H7 (cell line): ENCODE measurements at places on chromosomes 3 and 15. TPM values are rescaled to one million over a fixed set of nuclear protein-coding genes. Genes with fewer than 3 reads are reported as not detected.

Gene IL17RC
- total RNA-seq = 11.6 and 15.3 TPM in 2 replicates

Gene CALML4
- total RNA-seq = 5.6 and 7.4 TPM in 2 replicates

Gene CPNE9
- 0.18 and 0.38 TPM in 2 replicates for total RNA-seq

Gene DISP2
- total RNA-seq = 0.04 and 0.52 TPM in 2 replicates

Gene PARP3
- total RNA-seq = 3.2 and 5.5 TPM in 2 replicates

Gene GOLGA6L1
- total RNA-seq = not detected in 2 replicates

Gene HHLA2
- not detected in 2 replicates for total RNA-seq

Gene EXOSC7
- 83.4 and 96.3 TPM in 2 replicates for total RNA-seq

Gene CFAP100
- total RNA-seq = 0.24 and 1.5 TPM in 2 replicates
